ENCODE measurements at places on chromosomes 12 and 14.

GRCh38 chr12:40733871-40734270 is 41.6 kb downstream of the CNTN1 start:
- DNase-seq: no peak

DNA sequence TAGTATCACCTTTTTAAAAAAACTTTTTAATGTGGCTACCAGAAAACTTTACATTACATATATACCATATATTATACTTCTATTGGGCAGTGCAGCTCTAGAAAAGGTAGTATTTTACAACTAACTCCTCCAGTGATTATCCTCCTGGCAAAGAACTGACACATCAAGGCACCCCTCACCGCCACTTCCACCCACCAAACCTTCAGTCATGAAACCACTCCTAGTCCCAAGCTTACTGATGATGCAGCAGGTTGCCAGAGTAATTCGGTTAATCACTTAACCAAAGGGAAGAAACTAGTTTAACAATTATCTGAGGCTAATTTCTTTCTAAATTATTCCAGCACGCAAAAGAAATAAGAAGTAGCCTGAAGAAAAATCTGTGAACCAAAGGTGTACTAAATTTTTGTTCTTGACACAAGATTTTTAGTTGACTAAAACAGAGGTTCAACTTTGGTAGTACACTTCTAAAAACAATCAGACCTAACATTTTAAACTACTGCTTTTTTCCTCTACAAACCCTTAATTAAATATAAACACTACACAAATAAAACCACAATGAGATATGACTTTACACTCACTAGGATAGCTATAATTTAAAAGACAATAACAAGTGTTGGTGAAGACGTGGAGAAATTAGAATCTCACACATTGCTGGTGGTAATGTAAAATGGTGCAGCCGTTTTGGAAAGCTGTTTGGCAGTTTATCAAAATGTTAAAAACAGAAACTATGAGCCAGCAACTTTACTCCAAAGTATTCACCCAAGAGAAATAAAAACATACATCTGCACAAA is 16.7 kb downstream of the SPPL3 start:
- DNase-seq: no peak

DNA sequence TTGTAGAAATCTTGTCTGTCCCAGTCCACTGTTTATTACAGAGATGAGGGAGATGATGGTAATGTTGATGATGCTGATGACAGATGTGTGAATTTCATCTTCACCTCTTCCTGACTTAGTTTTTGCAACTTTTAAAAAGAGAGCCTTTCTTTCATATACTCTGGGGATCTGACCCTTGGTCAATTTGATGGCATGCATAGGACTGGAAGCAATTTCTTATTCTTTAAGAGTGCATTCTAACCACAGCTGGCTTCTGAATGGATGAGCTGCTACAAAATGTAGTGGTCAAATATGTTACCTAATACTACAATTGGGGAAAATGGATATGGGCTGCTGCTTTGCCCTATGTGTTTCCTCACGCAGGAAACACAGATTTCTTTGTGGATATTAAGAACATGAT is 80.8 kb downstream of the MYRFL start:
- DNase-seq: no peak

DNA sequence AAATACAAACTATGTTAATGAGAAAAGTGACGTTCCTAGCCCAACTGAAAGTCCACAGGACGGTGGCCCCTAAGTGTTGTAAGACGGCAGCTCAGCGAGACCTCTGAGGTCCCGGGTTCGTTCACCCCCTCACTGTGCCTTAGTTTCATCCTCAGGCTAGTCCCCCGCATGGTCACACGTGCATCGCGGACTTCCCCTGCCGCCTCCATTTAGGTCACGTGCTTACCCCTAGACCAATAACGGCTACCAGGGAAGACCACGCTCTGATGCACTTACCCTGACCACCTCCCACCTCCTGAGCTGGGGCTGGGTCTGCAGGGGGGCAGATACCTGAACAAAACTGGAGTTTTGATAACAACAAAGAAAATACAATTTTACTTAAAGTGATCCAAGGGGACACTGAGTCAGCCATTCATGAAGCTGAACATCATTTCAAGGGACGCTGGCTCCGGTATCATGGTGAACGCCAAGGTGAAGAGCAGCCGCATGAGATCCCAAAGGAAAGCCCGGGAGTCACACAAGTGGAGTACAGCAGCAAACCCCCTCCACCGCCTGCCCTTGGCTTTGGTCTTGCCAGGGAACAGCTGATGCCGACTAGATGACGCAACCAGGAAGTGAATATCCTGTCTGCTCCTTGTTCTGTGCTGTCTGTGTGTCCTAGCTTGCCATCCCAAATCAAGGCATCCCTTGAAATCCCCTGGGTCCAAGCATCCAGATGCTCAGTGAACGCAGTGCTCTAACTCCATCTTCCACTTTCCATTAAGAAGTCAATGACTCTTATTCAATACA is 274.1 kb downstream of the PCNX1 start:
- peak; percentile 47 for DNase-seq

GRCh38 chr12:51548241-51548640 is 42.8 kb upstream of the SCN8A start:
- DNase-seq: no peak

DNA sequence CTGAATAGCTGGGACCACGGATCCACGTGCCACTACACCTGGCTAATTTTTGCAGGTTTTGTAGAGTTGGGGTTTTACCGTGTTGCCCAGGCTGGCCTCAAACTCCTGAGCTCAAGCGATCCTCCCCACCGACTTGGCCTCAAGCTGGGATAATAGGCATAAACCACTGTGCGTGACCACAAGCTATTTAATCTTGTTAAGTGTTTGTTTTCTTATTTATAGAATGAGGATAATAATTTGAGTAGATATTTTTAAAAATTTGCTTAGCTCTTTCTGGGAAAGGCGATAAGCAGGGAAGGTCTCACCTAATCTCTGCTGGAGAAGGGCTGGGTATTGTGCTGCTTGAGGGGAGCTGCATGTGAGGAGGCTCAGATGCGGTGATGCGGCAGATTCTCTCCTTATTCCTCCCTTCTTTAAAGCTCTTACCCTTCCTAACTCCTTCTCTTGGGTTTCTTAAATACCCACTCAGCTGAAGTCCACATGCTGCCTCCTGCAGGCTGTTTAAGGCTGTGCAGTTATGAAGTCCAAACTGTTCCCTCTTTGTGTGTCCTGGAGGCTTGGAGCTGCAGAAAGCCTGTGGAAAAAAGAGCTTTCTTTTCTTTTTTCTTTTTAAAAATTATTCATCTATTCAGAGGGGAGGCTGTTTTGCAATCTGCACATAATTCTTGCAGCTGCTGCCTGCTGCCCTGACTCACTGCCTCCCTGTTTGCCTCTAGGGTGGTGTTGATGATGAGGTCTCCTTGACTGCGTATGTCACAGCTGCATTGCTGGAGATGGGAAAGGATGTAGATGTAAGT is 37.9 kb downstream of the A2ML1 start:
- DNase-seq: peak; percentile 56

- DNase-seq: no peak
Observed at GRCh38 chr14:100129161-100129589, 30.3 kb downstream of the DEGS2 start.

- DNase-seq: peak; percentile 83
Observed at GRCh38 chr14:93269341-93270068, 62.4 kb downstream of the UBR7 start.

DNA sequence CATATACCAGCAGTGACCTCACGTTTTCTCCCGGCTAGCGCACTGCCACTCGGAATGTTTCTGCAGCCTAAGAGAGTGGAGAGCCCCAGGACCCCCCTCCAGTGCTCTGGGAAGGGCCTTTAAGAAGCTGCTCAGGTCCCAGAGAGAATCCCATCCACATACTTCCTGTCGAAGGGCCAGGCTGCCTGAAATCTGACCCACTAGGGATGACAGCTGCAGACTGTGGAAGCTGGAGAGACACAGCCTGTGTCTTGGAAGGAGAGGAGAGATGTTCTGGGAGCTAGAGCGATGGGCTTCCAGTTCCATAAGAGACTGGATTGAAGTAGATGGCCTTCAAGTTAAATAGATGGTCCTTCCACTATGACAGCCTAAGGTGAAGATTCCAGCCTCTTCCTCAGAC is 54.4 kb downstream of the IQSEC3 start:
- DNase-seq: no peak

GRCh38 chr14:81942071-81942470 is 408.4 kb upstream of the SEL1L start:
- no peak for DNase-seq

DNA sequence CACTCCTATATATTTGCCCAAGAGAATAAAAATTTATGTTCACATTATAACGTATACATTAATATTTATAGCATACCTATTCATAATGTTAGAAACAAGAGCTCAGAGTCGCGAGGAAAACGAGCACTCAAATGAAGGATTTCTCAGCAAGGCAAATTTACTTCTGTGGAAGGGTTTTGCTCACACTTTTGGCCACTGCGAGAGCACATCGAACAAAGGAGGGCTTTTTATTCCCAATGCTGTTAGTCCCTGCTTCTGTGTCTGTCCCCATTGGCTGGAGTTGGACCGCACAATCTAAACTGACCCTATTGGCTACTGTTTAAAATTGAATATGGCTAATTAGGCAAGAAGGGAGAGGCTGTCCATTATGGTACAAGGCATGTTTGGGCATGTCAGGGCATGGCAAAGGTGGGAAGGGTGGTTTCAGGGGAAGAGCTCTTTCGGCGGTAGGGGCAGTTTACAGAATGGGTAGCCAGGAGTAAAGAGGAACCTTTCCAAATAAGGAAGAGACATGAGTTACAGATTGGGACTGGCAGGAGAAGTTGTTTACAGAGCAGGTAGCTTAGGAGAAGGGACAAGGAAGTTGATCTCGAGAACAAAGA is 702.9 kb downstream of the TRHDE start:
- no peak for DNase-seq

GRCh38 chr12:132024758-132025157 is 75.0 kb downstream of the EP400 start:
- no peak for DNase-seq

- no peak for DNase-seq
Observed at GRCh38 chr12:87332987-87333726, 696.0 kb downstream of the C12orf50 start.

DNA sequence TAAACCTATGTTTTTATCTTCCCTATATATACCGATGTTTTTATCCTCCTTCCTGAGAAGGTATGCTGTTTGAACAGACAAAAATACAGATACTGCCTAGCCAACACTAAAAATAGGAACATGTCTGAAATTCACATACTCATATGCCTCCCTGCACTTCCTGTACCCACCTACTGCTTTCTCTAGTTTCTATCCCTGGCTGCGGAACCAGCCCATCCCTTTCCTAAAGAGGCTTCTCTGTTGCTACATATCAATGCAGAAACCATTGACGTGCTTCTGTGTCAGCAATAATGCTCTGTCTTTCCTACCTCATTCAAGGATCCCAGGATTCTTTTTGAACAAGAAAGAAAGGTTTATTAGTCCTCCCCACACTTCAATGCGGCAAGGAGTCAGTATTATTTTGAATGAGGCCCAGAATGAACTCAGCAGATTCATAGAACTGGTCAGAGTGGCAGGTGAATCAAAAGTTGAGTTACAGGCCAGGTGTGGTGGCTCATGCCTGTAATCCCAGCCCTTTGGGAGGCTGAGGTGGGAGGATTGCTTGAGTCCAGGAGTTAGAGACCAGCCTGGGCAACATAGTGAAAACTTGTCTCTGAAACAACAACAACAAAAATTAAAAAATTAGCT is 67.8 kb upstream of the NAP1L1 start:
- no peak for DNase-seq

DNA sequence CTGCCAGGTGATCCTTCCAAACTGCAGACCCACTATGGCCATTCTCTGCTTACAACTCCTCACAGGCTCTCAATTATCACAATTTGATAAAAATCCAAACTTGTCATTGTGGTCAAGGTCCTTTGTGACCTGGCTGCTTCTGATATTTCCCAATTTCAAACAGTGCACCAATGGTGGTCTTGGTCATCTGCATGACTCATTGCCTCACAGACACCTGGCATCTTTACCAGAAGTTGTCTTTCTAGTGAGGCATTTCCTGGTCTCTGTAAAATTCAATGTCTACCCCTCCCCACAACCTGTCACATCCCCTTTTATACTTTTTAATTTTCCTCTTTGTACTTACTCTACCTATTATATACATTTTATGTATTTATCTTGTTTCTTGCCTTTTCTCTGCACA is 17.8 kb upstream of the PAPOLA start:
- DNase-seq: no peak

GRCh38 chr12:122874081-122874480 is 21.8 kb downstream of the VPS37B start:
- no peak for DNase-seq

DNA sequence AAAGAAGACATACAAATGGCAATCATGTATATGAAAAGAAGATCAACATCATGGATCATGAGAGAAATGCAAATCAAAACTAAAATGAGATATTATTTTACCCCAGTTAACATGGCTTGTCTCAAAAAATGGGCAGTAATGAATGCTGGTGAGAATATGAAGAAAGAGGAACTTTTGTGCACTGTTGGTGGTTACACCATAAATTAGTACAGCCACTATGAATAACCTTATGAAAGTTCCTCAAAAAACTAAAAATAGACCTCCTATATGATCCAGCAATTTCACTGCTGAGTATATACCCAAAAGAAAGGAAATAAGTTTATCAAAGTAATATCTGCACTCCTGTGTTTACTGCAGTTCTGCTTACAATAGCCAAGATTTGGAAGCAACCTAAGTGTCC is 151.7 kb downstream of the PDZRN4 start:
- no peak for DNase-seq

DNA sequence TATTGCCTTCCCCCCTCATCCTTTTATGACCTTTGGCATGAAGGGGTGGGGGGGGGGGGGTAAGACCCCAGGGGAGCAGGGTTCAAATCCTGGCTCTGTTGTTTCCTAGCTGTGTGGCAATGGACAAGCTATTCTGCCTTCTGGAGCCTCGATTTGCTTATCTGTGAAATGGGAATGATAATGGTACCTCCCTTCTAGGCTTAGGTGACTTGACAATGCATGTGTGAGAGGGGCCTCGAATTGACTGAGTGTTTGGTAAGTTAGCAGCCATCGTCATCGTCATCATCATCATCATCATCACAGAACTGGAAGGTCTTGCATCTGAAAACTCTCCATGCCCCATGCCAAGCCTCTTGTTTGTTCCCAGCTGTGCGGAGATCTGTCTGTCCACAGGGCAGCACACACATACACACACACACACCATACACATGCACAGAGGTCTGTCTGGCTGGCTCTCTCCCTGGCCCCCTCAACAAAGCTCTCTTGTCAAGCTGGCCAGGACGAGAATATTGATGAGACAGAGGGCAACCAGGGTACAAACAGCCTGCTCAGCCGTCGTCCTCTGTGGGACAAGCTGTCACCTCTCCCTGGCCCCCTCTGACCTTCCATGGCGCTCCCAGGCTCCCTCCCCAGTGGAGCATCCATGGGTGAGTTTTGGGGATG is 5.9 kb upstream of the SDS start:
- DNase-seq: no peak

DNA sequence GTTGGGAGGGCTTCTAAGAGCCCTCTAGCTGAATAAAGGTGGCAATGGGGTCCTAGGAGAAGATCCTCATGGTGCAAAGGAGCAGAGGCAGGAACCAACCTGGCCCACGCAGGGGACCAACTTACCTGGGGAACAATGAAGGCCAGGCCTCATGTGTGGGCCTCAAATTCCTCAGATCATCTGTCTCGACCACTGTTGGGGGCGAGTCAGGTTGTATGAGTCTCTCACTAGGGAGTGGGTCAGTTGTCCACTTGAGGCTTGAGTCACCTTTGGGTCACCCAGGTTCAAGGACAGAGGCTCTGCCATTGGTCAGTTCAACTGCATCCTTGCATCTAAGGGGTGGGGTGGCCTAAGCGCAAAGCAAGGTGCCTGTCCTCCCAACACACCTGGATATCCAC is 43.7 kb upstream of the BDKRB2 start:
- DNase-seq: no peak

- no peak for DNase-seq
Observed at GRCh38 chr12:108633534-108634248, at the start of gene SELPLG. Gene SELPLG, minus strand, starts transcription at chr12:108633894. Its CDS starts 9,587 bp downstream, at chr12:108624307.

GRCh38 chr14:52954346-52955214 is 3.7 kb upstream of the FERMT2 start:
- no peak for DNase-seq

Measured in iris pigment epithelial cell (primary cell).